ENCODE measurements at places on chromosomes 2 and 18.

DNA sequence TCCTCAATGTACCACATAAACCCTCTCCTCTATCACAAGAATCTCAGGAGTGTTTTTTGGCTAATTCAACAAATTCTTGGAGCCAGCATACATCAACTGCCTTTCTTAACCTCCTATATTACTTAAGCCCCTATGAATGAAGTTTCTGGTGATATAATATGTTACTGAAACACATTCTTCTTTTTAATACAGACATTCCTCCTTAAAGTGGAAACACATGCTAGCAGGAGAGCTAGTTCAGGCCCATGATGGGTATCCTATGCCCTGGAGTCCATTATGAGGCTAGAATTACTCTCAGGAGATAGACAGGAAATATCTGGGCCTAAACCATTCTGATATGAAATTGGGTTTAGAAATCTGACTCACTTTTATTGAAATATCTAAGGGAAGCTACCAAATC is 26.6 kb upstream of the RMDN2 start:
- DNase-seq = no peak

- DNase-seq = no peak
Measured at GRCh38 chr2:72023678-72024390, 123.8 kb downstream of the CYP26B1 start.

DNA sequence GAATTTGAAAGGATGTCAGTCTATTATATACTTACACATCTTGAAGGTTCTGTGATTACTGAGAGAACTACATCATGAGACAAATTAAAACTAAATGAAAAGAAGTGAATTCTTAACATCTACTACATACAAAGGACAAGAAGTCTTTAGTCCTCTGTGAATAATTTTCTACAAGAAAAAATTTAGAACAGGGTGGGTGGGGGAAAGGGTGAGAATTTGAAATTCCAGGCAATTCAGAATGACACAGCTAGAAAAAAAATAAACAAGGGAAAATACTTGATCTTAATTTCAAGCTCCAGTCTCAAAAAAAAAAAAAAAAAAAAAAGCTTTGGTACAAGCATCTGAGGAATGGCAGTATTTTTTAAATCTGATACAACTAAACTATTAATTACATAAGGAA is 15.5 kb downstream of the CUL3 start:
- peak; percentile 56 for DNase-seq

DNA sequence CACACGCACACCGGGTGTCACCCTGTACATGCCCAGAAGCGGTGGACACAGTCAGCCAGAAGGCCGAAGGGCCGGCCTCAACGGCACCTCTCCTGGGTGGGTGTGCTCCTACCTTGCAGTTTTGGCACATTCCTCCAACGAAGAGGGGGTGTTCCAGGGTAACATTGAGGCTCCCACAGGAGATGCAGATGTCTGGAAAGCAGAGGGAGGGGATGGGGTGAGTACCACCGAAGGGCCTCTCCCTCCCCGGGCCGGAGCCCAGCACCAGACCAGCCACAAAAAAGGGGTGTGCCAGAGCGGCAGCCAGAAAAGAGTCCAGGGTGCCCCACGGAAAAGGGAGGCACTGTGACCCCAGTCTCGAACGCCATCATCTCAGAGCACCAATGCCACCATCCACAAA is 76.8 kb upstream of the POMC start:
- no peak for DNase-seq

DNA sequence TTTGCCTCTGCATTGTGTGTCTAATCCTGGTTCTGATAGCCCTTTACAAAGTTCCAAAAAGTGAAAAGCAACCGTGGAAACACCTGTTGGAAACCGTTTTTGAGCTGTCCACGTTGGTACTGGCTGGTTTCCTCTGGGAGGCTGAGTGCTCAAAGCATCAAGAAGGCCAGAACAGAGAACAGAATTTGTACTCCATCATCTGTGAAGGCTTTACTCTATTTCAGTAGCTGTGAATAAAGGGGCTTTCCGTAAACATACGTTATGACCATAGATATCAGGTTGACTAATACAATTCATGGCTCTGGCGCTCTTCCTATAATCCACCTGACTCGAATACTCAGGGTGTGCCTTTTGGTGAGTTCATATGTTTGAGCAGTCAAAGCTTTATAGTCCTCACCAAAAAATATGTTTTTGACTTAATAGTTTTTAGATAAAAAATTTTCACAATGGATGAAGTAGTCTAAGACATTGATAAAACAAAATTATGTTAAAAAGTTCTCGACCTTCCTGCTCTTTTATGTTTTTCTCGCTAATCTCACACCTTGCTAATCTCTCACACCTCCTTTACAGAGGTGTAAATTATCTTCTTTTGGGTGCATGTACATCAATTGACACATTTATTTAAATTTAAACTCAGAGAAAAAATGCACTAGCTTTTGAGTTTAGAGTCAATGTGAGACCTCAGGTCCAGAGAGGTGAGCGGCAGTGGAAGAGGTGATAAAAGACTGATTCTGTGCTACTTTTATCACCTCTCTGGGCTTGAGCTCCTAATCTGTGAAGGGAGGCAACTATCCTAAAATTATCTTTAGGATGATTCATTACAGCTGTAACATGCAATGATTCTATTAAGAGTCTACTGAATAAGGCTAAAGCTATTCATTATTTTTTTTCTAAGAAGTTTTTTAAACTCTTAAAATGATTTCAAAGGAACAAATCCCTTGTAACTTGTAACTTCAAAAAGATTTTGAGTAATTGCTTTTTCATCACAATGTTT is 65.3 kb downstream of the CXCR4 start:
- no peak for DNase-seq

GRCh38 chr2:26853751-26854150 is 5.8 kb downstream of the DPYSL5 start:
- no peak for DNase-seq

Measured in fibroblast of skin of back (primary cell).